Activated CD8-positive, alpha-beta T cell treated with anti-CD3 and anti-CD28 coated beads for 36 hours (primary cell): ENCODE measurements at places on chromosomes 13 and 19.

DNA sequence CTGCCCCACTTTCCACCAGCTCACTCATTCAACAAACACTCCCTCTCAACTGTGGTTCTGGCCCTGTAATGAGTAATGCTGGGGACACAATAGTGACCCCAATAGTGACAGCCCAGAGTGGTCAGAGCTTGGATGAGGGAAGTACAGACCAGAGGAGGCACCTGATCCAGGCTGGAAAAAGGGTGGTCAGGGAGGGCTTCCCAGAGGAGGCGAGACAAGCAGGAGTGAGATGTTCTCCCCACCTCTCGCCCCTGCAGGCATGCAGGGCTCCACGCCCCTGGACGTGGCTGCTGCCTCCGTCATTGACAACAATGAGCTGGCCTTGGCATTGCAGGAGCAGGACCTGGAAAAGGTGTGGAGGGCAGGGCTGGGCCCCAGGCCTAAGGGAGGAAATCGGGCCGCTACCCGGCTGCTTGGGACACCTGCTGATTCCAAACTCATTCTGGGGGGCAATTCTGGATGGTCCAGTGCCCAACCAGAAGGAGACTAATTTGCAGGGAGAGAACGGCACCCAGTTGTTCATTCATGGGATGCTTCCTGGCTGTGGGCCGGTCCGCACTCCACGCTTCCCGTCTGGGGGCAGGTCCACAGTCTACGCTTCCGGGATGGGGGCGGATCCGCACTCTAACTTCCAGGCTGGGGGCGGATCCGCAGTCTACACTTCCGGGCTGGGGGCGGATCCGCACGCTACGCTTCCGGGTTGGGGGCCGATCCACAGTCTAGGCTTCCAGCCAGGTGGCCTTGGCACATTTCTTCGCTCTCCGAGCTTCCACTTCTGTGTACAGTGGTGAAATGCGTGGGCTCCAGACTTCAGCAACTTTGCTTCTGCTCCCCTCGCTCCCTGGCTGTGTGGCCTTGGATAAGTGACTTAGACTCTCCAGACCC lies 63.4 kb downstream of the RYR1 start:
- DNase-seq: no peak

DNA sequence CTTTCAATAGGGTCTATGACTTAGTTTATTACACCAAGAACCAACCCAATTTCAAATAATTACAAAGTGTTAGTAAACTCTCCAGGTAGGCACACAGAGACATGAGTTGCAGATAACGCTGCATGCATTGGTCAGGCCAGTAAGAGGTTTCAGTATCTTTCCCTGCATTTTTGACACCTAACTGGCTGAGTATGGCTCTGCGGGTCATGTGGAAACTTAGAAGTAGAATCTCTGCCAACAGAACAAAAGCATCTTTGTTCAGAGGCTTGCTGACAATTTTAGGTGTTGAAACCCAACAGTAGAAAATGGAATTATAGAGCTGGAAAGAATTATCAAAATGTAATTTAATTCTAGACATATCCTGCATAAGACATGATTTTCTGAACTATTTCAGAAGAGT lies 25.3 kb downstream of the HTR2A start:
- DNase-seq: no peak

GRCh38 chr13:26722321-26722720 lies 38.3 kb downstream of the GPR12 start:
- DNase-seq: no peak

DNA sequence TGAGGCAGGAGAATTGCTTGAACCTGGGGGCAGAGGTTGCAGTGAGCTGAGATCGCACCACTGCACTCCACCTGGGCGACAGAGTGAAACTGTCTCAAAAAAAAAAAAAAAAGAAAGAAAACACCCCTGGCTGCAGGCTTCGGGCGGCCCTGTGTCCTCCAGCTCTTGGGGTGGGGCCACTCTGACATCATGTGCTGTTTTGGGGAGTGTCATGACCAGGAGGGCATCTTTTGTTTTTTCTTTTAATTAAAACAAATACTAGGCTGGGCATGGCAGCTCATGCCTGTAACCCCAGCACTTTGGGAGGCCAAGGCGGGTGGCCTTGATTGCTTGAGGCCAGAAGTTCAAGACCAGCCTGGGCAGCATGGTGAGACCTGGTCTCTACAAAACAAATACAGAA lies 52.1 kb downstream of the KDM4B start:
- no peak for DNase-seq

DNA sequence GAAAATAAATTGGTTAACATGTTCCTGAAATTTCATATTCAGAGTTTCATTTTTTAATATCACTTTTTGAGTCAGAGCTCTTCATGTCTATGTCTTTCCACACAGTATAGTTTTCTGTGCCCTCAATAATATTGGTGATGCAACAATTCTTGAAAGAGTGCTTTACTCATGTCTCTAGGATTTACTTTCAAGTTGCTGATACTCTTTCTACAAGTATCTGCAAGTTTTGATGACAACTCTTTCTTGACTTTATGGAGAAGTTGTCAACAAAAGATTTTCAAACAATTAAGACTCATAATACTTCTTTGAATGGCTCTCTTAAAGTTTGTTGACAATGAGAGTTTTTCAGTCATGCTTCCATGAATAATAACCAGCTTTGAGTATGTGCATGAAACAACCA lies 561.7 kb downstream of the DIAPH3 start:
- DNase-seq: no peak

DNA sequence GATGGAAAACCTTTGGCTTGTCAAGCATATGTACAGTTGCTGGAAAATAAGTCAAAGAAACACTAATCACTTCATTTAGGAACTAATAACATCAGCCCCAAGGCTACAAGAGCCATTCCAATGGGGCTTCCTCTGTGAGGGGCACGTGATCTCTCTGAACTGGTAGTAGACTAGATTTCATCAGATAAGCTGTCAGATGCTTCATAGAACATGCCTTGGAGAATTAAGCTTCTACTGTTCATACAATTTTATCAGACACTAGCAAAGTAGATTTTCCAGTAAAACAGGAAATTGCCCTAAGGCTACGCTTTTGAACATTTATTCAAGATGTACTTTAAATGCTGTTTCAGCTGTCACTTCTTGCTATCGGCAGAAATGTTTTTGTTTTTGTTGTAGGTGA lies 107.8 kb downstream of the EDNRB start:
- no peak for DNase-seq
